Fibroblast of lung (primary cell): ENCODE measurements at places on chromosomes 16 and 17. TPM values are rescaled to one million over a fixed set of nuclear protein-coding genes. Genes with fewer than 3 reads are reported as not detected.

DNA sequence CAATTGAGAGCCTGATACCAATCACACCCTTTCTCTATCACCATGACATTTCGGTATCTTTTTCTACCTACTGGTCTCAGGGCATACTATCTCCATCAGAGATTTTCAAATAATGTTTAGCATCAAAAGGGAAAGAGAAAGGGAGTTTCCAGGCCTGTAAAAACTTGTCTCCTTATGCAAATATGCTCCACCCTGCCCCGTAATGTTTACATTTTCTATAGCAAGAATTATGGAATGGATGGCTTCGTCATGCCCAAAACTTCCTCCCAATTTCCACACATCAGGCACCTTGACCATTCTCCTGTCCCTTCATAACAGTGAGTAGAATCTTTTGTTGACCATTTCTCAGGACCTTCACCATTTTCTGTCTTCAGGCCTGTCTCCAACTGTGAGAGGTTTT, 30.9 kb upstream of the HLF start:
- DNase-seq, result no peak

DNA sequence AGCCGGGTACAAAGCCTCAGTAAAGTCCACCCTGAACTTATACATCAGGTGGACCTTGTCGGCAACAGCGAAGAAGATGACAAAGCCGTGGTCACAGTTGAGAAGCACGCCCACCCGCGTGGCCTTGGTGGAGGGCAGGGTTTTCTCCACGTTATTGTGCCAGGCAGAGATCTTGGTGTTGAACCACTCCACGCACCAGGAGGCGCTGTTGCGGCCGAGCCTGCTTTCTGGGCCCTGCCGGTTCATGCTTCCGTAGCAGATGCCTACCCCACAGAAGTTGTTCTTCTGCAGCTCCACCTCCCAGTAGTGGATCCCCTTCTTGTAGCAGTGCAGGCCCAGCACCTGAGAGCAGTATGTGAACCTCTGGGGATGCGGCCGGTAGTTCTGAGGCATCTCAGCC, 22.1 kb downstream of the TRIM25 start:
- DNase-seq, result no peak

DNA sequence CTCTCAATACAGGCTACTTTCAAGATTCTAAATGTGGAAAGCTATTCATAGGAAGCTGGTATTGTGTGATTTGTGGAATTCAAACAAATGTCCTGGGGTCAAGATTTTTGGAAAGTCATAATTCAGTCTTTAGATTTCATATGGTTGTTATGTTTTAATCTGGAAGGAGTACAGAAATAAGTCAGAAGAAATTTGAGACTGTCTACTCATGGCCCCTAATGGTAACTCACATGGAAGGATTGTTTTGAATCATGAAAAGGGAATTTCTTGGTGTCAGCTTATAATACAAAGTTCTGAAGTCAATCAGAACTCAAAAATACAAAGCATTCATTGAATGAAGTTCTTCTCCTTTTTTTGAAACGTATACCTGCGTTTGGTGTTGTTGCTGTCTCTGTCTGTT, 3.1 kb downstream of the KCNJ2 start:
- DNase-seq, result peak; percentile 19

DNA sequence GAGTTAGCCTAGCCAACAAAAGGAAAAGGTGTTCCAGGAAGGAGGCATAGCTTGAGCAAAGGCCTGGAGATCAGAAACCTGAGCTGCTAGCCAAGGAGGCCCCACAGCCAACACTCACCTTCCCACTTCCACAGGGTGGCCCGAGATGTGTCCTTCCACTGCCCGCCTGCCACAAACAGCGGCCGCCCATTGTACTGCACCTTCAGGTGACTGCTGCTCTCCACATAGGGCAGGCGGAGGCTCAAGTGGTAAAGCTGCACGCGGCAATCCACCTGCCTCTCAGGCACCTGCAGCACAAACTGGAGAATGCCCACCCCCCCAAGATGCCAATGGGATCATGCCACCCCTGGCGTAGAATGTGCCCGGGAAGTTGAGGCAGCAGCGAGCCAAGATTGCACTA, 111.5 kb downstream of the RMI2 start:
- no peak for DNase-seq

- peak; percentile 74 for DNase-seq
These were observed 13.2 kb upstream of the TMEM100 start for GRCh38 chr17:55735731-55736405.

DNA sequence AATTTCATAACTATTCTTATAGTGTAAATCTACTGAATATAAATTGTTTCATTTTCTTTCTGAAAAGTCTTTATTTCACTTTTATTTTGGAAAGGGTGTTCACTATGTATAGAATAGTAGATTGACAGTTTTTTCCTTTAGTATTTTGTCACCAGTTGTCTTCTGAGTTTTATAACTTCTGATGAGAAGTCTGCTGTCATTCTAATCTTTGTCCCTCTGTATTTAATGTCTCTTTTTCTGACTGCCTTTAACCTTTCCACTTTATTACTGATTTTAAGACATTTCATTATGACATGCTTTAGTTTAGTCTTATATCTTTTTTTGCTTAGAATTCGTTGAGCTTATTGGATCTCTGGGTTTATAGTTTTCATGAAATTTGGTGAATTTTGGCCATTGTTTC, 166.9 kb downstream of the FTO start:
- no peak for DNase-seq

DNA sequence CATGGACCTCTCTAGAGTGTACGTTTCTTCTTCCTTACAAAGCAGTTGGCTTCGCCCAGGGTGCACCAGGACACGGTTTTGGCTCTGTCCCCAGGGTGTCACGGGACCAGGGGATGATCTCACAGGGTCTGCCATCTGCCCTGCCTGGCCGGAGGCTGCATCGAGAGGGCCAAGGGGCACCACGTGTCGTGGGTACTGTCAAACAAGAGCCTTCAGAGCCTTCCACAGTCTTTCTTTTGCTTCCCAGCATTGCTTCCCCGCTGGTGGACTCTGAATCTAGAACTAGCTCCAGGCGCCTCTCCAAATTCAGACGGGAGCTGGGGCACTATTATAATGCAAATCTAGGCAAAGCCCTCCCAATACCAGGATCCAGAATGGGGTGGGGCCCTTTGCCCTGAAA, 47.9 kb downstream of the MAPT start:
- no peak for DNase-seq

GRCh38 chr17:38613981-38614779, 8.4 kb upstream of the SRCIN1 start:
- DNase-seq, result no peak

GRCh38 chr16:10514369-10515055, 65.9 kb downstream of the EMP2 start:
- peak; percentile 85 for DNase-seq

GRCh38 chr17:8470447-8471047, 34.9 kb downstream of the NDEL1 start:
- DNase-seq, result peak; percentile 62

DNA sequence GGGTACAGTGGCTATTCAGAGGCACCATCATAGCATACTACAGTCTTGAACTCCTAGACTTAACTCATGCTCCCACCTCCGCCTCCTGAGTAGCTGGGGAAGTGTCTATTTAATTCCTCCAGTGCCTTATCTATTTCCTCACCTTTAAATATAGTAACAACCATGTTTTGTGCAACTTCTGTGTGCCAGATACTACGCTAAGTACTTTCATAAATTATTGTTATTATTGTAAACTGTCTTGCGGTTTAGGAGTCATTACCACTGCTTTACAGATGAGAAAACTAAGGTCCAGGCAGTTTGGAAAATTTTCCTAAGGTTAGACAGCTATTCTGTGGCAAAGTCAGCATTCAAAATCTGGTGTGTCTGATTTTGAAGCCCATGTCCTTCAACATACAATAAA, 359.1 kb upstream of the XYLT1 start:
- peak; percentile 24 for DNase-seq

GRCh38 chr17:72677108-72677507, 415.4 kb downstream of the SLC39A11 start:
- no peak for DNase-seq

DNA sequence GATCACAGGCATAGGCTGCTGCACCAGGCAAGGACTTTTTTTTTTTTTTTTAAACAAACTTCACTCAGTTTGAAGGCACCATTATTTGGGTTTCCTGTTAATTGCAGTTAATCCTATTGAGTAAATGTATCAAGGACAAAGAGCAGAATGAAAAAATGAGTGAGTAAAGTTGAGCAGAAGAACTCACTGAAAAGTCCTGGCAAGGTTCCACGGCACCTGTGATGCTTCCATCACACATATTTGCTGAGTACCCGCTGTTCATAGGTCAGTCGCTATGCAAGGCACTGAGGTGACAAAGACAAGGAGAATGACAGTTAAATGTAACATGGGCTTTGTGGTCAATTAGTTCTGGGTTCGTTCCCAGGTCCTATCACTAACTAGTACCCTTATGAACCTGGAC, 670.0 kb downstream of the MAF start:
- DNase-seq, result no peak

GRCh38 chr17:75557075-75557851, 30.3 kb upstream of the MYO15B start:
- peak; percentile 32 for DNase-seq

Gene KIF19
- not detected in 2 replicates for polyA plus RNA-seq

Gene ACSM5
- polyA plus RNA-seq, result 0.10 TPM in 1 of 2 replicates, not detected in the other

Gene KRTAP4-5
- not detected in 2 replicates for polyA plus RNA-seq

Gene HSF5
- not detected in 2 replicates for polyA plus RNA-seq

Gene TXNDC11
- 43.8 and 46.2 TPM in 2 replicates for polyA plus RNA-seq

Gene RUNDC3A
- 0.05 TPM in 1 of 2 replicates, not detected in the other for polyA plus RNA-seq

Gene CCL18
- polyA plus RNA-seq, result not detected in 2 replicates

Gene PYY
- polyA plus RNA-seq, result not detected in 2 replicates
